Stimulated activated CD8-positive, alpha-beta memory T cell treated with anti-CD3 and anti-CD28 coated beads, Interleukin-7, amount 100 ng/mL, for 1 hour (primary cell): ENCODE measurements at places on chromosomes 6 and 20.

DNA sequence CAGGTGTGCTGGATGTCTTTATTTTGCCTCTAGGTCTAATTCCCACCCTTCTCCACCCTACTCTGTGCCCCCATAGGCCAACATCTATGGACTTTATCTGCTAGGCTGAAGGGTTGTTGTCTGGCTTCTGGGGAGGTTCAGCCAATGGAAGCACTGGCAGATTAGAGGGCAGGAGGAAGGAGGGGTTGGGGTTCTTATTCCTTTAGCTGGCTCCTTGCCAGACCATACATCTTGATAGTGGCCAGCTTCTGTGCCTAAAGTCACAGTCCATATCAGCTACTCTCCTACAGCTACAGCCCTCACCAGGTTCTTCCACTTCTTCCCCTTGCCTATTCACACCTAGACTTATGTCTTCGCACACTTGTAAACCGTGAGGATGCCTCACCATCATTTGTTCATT lies 41.1 kb downstream of the ROS1 start:
- DNase-seq = no peak

DNA sequence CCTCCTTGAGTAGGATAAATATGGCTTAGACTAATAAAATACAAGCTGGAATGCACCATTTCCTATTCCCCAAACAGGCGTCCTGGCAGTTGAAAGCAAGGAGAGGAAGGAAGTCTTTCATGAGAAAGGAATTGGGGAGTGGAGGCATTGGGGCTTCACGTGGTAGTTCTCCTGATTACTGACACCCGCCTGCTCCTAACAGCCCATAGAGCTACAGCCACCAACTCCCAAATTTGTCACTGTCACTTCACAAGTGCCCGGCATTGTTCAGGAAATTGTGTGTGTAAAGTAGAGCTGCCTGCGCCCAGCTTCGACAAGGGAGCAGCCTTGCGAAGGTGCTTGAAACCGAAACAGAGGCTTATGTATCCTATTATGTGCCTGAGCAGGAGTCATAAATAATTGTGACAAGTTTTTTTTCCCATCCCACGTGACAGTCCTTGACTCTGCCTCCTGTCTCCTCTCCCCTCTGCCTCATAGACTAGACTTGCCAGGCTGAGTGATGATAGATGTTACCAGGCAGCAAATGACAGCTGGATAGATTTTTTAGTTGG lies 301.7 kb upstream of the ZFP64 start:
- no peak for DNase-seq

DNA sequence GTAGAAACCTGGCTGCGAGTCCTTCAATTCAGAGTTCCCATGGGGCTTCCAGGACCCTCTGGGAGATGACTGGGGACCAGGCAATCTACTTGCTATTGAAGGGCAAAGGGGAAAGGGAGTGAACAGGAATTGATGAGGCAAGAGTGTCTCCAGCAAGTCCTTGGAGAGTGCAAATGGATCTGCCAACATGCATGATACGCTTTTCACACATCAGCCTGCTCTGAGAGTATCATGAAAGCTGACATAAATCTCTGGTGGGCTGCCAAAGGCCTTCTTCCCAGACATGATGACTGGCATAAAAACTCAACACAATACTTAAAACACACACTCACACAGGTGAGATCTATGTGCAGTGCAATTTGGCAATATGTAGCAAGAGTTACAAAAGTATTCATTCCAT lies 759.1 kb downstream of the PTPRT start:
- DNase-seq = no peak

DNA sequence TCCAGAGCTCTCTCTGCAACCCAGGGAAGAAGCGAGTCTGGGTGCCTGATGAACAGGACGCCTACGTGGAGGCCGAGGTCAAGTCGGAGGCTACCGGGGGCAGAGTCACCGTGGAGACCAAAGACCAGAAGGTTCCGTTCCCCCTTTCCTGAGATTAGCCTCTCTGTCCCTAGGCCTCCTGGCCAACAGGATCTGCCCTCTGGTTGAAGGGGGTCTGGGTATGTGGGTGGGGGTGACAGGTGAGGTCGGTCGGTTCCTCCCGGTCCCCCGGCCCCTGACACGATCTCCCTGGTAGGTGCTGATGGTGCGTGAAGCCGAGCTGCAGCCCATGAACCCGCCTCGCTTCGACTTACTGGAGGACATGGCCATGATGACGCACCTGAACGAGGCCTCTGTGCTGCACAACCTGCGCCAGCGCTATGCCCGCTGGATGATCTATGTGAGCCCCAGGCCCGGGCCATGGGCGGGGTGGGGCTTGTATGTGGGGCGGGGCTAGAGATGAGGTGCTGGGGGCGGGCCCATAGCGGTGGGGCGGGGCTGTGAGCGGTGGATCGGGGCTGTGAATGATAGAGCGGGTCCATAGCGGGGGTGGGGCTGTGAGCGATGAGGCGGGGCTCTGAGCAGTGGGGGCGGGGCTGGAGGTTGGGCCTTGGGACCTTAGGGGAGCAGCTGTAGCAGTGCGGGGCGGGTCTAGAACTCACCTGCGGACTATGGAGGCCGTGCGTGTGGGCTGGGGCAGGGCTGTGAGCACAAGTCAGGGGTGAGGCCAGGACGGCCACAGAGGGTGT lies 23.9 kb downstream of the MYH7B start:
- DNase-seq = no peak

DNA sequence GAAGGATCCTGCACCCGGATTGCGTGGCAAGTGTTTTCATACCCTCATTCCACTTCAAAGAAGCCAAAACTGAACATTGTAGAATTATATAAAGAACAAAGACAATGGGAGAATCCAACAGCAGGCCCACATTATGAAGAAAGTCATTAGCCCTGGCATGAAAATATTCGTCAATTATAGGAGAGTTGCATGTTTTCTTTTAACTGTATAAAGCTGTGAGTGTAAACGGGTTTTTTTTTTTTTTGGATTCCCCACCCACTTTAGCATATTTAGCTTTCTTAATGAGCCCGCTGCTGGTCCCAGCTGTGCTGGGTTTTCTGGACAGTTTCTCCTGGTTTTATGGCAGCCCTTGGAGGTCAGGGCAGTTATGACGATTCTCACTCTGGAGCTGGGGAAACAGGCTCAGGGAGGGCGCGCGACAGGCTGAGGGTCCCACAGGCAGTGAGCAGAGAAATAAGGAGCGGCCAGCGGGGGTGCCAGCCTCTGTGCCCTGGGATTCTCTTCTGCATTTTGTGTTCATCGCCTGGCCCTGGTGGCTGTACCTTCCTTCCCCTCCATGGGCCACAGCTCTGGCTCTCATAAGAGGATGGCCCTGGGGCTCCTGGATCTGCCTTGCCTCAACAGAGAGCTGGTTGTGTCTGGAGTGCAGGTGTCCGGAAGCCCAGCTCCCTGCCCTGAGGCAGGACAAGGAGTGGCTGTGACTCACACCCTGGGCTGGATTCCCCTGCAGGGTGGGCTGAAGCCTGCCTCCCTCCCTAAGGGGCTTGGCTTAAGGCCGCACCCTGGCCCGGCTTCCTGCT lies 24.1 kb upstream of the SULF2 start:
- no peak for DNase-seq
